ENCODE measurements at places on chromosomes 2 and 18.

DNA sequence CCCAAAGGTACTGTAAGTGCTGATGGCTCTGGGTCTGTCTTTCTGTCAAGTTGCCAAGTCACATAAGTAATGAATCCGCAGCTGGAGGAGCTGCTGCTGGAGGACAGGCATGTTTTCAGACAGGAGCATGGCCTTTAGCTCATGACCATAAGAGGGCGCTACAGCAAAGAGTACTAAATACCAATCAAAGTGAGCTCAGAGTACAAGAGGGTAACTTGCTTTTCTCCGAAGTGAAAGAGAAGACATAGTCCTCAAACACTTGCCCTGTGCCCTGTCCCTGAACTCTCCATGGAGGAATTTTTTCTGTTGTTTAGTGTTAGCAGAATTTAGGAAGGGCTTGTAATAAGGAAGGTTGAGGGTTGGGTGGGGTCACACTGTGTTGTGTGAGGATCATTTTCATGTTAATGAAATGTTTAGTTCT, 58.0 kb upstream of the EML6 start:
- no peak for DNase-seq

DNA sequence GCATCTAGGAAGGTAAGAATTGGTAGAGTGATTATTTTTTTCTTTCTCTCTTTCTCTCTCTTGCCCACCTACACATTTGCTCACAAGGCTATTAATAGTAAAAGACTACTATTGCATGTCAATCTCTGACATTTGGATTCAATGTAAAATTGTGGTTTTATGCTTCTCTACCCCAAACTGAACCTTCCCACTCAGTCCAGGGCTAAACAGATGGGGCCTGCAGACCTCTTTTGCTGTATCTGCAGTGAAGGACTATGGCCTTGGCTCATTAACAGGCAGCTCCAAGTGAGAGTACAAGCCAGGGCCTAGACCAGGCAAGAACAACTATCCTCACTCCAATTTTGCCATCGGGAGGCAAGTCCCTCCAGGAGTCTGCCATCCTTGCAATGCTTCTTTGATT, 68.3 kb upstream of the ARL4C start:
- no peak for DNase-seq

DNA sequence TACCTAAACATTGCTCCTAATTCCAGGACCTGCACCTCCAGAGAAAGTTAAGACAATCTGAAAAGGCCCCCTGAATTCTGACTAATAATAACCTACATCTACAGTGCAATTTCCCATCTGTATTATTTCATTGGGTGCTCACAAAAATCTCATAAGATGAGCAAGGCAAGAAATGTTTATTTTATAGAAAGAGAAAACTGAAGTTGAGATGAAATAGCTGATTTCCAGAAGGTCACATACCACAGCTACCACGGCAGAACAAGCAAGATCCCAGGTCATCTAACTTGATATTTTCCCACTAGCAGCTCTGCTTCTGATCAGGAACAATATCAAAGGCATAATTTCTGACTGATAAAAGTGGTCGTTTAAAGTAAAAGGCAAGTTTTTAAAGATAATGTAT, 105.8 kb upstream of the COL5A2 start:
- DNase-seq = no peak

DNA sequence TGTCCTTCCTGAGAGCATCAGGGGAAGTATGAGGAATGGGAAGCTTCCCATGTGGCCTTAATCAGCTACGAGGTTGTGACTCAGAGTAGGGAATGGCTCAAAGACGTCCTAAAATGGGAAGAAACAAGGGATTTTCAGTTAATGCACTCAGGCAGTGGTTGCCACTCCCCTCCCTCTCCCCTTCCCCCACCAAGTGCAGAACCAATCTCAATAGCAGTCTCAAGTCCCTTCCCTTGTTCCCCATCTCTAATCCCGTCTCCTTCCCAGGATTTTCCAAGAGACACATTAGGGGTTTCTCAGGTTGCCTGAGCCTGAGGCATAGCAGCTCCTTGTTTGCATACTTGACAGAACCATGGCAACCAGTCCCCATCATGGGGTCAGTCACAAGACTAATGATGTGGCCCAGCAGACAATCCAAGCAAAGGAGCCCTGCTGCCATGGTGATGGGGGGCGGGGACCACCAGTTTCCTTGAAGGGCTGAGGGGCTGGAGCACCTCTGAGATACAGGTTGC, 18.2 kb upstream of the RESP18 start:
- no peak for DNase-seq

DNA sequence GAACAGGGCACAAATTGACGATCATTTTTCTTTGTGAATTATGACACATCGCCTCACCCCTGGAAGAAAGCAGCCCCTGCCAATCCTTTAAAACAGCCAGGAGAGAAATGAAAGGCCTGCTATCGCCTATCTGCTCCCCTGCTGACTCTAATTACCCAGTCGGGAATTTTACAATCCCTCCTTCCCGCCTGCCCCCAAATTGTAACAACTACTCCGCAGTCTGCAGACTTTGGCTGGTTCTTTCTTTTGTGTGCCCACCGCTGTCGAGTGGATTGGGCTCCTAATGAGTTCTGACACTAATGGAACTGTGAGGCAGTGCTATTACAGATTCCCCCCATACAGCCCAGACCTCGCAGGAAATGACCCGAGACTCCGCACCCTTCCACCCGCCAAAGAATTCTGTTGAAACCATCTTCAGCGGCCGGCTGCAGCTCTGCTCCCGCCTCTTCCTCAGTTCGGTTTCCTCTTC, 281.2 kb upstream of the PARD3B start:
- DNase-seq = no peak

- DNase-seq = no peak
These were observed 131.4 kb downstream of the SEPTIN10 start for GRCh38 chr2:109482361-109482861.

DNA sequence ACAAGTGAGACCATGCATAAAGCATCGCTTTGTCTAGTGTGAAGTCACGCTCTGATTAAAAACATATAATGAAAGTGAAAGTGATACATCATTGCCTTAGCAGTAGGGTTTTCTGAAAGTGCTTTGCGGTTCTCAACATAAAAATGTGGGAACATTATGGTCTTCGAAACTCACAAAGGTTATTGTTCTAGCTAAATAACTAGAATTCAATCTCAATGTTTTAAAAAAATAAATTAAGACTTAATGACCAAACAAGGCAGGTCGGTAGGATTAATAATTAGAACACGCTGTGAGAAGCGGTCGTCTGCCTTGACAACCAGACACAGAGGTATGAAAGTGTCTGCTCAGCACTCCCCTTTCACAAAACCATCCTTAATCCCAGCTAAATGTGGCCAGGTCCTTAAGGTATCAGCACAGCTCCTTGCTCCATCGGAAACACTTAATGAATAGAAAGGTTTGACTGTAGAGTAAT, 42.2 kb downstream of the KLHL14 start:
- no peak for DNase-seq

DNA sequence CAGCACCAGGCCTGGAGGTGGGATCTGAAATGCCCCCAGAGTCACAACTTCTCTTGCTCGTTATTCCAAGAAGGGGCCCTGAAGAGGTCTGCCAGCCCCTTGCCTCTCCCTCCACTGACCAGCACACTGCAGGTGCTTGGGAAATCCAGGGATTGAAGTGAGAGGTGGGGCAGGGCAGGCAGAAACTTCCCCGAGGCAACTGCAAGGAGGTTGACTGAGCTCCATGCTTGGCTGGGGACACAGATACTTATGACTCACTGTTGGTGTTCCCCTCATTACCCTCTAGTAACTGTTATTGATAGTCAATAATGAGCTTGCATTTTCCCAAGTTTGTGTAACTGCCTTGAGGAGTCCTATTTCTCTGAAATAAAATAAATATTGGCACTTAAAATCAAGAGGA, 47.5 kb downstream of the MARCO start:
- no peak for DNase-seq
